Stimulated activated CD8-positive, alpha-beta memory T cell treated with anti-CD3 and anti-CD28 coated beads, Interleukin-15, amount 100 ng/mL, for 1 hour (primary cell): ENCODE measurements at places on chromosomes 5 and 9.

- no peak for DNase-seq
Measured at GRCh38 chr5:79122973-79123372, 11.4 kb downstream of the BHMT start.

DNA sequence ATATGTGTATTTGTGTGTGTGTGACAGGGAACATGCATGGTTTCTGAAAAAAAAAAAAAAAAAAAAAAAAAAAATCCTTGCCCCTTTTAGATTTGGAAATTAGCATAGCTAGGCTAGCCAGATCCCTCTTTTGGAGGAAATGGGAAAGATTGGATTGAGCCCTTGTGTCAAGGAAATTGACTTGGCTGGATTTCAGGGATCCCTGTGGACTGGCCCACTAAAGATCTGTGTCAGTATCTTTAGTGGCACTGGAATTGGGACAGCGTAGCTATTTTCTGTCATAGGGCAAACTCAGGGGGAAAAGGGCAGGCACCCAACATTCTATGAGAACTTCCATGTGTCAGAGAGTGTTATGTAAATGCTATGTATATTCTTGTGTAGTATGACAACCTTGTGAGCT lies 35.4 kb downstream of the SH3GL2 start:
- DNase-seq: no peak

DNA sequence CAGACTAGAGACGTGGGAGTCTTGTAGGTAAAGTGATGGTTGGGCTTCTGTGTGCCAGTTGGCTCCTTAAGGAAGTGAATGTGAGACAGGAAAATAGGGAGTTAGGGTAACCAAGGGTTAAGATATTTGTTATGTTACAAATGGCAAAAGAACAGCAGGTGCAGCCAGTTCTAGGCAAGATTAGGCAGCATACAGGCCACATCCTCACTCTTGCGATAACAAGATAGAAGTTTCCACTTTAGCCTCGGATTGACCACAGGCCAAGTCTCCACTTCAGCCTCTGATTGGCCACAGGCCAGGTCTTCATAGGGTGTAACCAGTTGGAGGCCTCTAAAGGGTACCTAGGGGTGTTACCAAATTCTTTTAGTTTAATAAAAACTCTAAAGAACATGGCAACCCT lies 54.6 kb upstream of the ABCA1 start:
- DNase-seq: no peak

DNA sequence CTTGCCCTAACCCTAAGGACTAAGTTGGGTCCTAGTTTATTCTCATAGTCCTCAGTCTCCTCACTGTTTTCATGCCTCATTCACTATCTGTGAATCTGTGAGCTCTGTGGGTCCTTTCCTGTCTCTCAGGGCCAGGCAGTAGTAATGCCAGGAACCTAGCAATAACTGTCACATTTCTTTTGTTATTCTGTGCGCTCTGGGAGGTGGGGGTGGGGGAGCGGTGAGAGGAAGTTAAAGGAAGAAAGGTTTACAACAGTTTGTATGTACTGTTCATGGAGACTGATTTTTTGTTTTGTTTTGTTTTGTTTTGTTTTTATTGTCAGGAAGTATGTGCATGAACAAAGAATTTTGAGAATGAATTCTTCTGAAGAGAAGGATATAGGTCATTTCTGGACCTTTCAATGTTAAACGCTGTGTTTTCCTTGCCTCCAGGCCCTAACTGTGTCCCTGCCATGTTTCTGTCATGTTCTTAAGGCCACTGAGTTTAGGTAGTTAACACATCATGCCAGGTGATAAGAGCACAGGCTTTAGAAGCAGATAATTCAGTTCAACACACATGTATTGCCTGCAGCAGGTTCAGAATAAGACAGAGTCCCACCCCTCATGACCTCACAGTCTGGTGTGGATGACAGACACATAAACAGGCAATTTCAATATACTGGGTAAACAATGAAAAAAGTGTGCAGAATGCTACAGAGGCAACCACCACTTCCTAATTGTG lies 13.3 kb upstream of the FEM1C start:
- DNase-seq: no peak
